ENCODE measurements at places on chromosomes 5 and 9. TPM values are rescaled to one million over a fixed set of nuclear protein-coding genes. Genes with fewer than 3 reads are reported as not detected.

MRNIP gene
- 27.2 TPM for total RNA-seq

DNA sequence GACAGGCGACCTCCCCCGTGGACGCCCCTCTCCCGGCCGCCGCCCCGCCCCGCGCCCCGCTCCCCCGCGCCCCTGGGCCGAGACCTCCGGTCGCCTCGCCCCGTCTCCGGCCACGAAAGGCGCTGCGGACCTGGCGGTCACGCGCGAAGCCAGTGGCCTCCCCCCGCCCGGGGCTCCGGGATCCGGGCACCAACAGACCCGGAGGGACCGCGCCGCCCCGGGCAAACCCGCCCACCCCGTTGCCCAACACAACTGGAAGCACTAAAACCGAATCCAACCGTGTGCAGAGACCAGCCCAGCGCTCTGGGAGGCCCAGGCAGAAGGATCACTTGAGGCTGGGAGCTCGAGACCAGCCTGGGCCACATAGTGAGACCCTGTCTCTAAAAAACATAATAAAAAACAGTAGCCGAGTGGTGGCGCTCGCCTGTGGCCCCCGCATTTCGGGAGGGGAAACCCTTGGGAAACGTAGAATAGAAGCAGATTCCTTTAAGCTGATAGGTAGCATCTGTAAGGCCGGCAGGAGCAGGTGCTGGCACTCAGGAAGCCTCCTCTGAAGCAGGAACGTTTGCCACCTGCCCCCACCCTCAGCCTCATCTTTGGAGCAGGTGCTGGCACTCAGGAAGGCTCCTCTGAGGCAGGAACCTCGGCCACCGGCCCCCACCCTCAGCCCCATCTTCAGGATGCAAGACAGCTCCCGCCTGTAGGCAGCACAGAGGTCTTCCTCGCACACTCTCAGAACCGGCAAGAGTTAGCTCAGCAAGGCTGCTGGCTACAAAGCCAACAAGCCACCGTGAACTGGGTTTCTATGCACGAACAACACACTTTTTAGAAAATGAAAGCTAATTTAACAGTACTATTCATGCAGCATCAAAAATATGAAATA lies 4.6 kb upstream of the SLC9A3 start:
- DNase-seq: no peak

GRCh38 chr5:139904566-139904815 lies 108.9 kb downstream of the PSD2 start:
- DNase-seq: no peak

GRCh38 chr5:175788155-175788787 lies 83.1 kb upstream of the CPLX2 start:
- DNase-seq: no peak

GRCh38 chr9:119304555-119304954 lies 64.7 kb downstream of the BRINP1 start:
- no peak for DNase-seq

ST8SIA4 gene
- total RNA-seq: 53.5 TPM

GRCh38 chr5:54325610-54326311 lies 15.4 kb upstream of the ARL15 start:
- no peak for DNase-seq

- no peak for DNase-seq
Observed at GRCh38 chr9:134597957-134598883, 43.4 kb upstream of the COL5A1 start.

CCDC180 gene
- total RNA-seq: 3.2 TPM

GRCh38 chr5:72138943-72139521 lies 31.8 kb downstream of the MAP1B start:
- DNase-seq: no peak

DNA sequence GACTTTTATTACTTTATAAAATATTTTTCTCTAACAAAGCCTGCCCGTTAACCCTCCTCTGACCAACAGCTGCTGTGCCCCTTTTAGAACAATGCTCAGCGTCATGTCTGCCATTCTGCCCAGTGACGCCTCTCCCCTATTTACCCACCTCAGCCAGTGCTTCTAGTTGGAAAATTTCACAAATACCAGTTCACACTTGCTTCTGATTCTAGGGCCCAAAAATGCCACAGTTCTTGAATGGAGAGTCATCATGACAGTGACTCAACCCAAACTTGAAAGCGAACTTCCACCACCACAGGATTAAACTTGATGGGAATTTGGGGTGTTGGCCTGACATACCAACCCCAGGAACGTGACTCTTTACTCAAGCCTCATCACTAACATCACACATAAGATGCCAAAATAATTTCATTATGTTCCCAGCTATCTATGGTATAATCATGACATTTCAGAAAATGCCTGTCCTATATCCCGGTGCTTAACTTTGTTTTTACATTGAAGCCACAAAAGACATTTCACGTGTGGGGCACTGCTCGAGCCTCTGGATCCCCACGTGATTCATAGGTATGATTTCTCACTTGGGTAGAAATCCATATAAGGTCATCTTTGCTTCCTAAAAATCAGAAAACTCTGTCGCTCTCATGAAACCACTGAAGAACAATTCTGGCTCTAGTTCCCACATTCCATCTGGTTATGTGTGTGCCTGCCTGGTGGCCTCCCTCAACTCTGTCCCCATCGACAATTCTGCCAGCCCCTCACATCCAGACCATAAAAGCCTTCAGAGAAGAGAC lies 220.9 kb downstream of the ACTL7B start:
- DNase-seq: no peak

DNA sequence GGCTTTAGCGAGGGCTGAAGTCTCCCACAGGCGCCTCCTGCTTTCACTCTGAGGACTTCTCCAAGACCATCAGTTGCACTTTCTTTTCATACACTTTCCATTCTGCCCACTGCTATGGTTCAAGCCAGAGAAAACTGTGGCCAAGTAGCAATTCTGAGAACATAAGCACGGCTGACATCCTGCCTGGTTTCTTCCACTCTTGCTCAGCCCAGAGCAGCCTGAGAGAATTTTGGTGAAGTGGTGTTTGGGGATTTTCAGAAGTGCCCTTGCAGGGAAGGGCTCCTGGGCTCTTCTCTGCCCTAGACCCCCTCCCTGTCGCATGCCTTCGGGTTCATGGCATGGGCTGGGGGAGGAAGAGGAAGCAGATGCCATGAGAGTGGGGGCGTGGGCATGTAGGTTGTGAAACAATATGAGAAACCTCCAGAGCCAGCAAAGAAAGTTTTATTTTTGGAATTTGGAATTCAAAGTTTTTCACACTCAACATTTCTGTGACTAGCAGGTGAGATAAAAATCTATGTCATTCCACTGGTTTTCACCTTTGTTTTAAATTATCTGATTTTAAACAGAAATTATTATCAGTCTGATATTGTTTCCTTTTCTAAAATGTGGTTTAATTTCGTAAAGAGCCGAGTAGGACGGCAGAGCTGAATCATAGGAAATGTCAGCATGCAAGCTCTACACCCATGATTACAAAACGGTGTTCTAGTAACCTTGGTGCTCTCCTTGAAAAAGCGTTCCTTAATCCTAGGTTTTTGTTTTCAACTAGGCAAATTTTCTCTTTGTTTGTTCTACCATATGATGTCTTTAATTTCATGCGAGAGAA lies 27.8 kb upstream of the TNFSF8 start:
- DNase-seq: no peak

DNA sequence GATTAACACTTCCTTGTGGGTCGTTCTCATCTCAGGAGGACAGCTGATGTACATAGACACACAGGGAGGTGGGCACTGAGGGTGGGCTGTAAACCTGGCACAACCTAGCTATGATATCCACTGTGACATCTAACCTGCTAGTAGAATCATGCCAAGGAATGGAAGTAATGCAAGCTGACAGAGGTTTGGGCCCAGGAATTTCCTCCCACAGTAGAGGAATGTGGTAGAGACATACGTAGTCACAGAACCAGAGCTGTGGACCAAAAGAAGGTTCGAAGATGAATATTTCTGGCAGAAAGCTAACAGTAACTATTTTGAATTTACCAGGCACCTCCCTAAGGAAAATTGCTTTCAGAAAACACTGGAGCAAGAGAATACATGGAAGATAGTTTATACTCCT lies 15.2 kb upstream of the DNAJC25 start:
- DNase-seq: no peak

CSF2 gene
- total RNA-seq: 409 TPM

TRIM41 gene
- 42.7 TPM for total RNA-seq

All from CD8-positive, alpha-beta memory T cell (primary cell).